ENCODE measurements at places on chromosomes 4 and X. TPM values are rescaled to one million over a fixed set of nuclear protein-coding genes. Genes with fewer than 3 reads are reported as not detected.

PDLIM5 gene
- 76.7 TPM for total RNA-seq

OPN1MW3 gene
- total RNA-seq = not detected

FSTL5 gene
- 3.6 TPM for total RNA-seq

CASK gene
- total RNA-seq = 123 TPM

SRPX2 gene
- 7.7 TPM for total RNA-seq

MAP3K15 gene
- total RNA-seq = 2.9 TPM

GRCh38 chrX:72009731-72010130 lies 99.1 kb downstream of the NHSL2 start:
- H3K27ac ChIP-seq = no peak overlapping the region
- no peaks in the 10 kb centered on the region for H3K27me3 ChIP-seq
- H3K4me1 ChIP-seq = no peaks in the 10 kb centered on the region
- peak; percentile 8 for DNase-seq
- no peaks in the 10 kb centered on the region for H3K36me3 ChIP-seq

DNA sequence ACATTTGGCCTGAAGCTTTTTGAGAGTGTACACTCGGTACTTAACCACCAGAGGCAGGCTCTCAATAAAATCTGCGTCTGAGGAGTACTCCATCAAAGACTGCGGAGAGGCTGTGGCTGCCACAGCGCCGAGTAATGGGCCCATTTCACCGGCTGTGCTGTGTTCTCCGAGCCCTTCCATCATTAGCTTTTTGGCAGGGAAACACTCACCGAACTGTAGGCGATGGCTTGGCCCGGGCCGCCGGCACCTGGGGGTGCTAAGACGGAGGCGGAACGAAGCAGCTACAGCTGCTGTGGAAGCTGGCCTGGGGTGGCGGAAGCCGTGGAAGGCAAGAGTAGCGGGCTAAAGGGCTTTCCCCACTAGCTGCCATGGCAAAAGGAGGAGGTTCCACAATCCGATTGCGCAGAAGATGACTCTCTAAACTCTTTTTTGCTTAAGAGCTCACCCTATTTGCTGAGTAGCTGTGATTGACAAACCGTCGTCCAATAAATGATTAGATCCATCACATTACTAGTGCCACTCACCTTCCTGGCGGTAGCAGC lies 48.5 kb upstream of the PABPC1L2A start:
- H3K36me3 ChIP-seq = no peaks in the 10 kb centered on the region
- no peaks in the 10 kb centered on the region for H3K4me1 ChIP-seq
- no peak for DNase-seq
- H3K27me3 ChIP-seq = peaks cover 3% of the 10 kb centered on the region
- H3K27ac ChIP-seq = no peak overlapping the region

DNA sequence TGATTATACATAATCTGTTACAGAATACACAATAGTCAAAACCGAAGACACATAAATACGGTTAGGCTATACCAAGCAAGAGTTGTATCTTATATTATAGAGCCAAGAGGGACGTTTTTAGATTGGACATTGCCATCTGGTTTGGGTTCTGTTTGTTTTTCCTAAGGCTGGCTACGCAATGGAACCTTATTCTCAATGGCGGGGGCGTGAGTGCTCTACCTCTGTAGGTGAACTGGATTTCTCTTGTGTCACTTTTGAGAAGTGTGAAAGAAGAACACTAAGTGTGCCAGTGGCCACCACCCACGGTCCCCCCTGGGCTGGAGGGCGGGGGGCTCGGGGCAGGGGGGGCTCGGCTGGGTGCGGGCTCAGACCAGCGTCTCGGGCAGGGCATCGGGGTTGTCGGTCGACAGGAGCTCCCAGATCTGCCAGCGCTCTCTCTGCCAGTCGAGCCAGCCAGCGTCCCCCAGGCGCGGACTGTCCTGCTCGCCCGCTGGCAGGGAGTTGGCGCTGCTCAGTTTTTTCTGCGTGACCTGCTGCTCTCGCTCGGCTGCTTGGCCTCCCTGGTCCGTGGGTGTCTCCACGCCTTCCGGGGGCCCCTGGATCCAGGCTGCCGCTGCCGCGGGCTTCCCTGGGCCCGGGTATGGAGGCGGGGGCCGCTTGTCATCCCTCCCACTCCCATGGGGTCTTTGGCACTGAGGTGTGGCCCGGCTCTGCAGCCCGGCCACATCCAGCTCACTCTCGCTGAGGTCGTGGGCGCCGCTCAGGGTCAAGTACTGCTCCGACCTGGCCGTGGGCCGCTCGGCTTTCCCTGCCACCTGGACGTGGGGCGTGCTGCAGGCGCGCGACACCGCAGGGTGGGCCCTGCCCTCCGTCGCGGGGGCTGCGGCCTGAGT lies 27.6 kb downstream of the HCCS start:
- H3K4me3 ChIP-seq = no peak overlapping the region
- H3K4me1 ChIP-seq = no peaks in the 10 kb centered on the region
- H3K36me3 ChIP-seq = no peaks in the 10 kb centered on the region
- DNase-seq = peak; percentile 68
- H3K27me3 ChIP-seq = no peaks in the 10 kb centered on the region
- H3K27ac ChIP-seq = no peak overlapping the region

- peak overlapping the region; percentile 34 for H3K27ac ChIP-seq
- H3K27me3 ChIP-seq = no peaks in the 10 kb centered on the region
- no peak for DNase-seq
- no peaks in the 10 kb centered on the region for H3K4me1 ChIP-seq
These were observed 7.6 kb upstream of the JADE3 start for GRCh38 chrX:46904626-46905025.

- no peak overlapping the region for H3K4me3 ChIP-seq
- no peak for DNase-seq
- no peak overlapping the region for H3K27ac ChIP-seq
- H3K27me3 ChIP-seq = no peaks in the 10 kb centered on the region
These were observed 37.4 kb downstream of the BCOR start for GRCh38 chrX:40060356-40060845.
